Lung microvascular endothelial cell (primary cell): ENCODE measurements at places on chromosomes 12 and 14. TPM values are rescaled to one million over a fixed set of nuclear protein-coding genes. Genes with fewer than 3 reads are reported as not detected.

RNASE7 gene
- not detected in 2 replicates for total RNA-seq

BRMS1L gene
- 3.7 and 4.0 TPM in 2 replicates for total RNA-seq

UNC79 gene
- under 0.01 TPM in 1 of 2 replicates, not detected in the other for total RNA-seq

HOXC13 gene
- not detected in 2 replicates for total RNA-seq

HNF1A gene
- total RNA-seq = not detected in 2 replicates

EIF4B gene
- 775 and 904 TPM in 2 replicates for total RNA-seq

KLHL42 gene
- total RNA-seq = 12.0 and 13.3 TPM in 2 replicates

HCAR3 gene
- not detected in 2 replicates for total RNA-seq

DTD2 gene
- 16.1 and 19.8 TPM in 2 replicates for total RNA-seq

TSPAN11 gene
- 5.0 and 5.7 TPM in 2 replicates for total RNA-seq

CLEC1A gene
- total RNA-seq = 12.5 and 14.4 TPM in 2 replicates
